Cardiac muscle cell (in vitro differentiated cells and primary cell): ENCODE measurements at places on chromosomes 16 and 17. TPM values are rescaled to one million over a fixed set of nuclear protein-coding genes. Genes with fewer than 3 reads are reported as not detected.

ALOX15B gene
- total RNA-seq, result 0.18 and 0.33 TPM in 2 replicates

HES7 gene
- 0.32 and 6.2 TPM in 2 replicates for total RNA-seq

DNA sequence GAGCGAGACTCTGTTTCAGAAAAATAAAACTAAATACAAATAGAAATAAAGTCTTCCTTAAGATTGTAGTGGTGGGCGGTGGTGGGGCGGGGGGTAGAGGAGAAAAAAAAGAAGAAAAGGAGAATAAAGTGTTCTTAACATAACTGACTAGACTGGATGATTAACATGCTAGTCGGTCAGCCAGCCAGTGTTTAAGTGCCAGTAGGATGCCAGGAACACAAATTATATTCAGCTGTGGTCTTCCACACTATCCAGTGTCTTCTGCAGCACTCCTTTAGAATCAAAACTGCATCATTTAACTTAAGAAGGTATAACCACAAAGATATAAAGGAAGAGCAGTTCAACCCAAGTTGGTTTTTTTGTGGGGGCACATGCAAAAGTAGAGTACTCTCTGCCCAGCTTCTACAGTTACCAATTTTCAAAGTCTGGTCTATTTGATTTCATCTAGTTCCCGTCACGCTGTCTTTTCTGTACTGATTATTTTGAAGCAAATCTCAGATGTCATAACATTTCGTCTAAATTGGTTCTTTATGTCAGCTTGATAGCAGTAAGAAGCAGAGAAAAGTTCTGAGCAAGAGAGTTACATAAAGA is 15.8 kb downstream of the HEATR3 start:
- no peak for DNase-seq

GRCh38 chr17:68535922-68536321 is 23.7 kb downstream of the PRKAR1A start:
- no peak for DNase-seq

DNA sequence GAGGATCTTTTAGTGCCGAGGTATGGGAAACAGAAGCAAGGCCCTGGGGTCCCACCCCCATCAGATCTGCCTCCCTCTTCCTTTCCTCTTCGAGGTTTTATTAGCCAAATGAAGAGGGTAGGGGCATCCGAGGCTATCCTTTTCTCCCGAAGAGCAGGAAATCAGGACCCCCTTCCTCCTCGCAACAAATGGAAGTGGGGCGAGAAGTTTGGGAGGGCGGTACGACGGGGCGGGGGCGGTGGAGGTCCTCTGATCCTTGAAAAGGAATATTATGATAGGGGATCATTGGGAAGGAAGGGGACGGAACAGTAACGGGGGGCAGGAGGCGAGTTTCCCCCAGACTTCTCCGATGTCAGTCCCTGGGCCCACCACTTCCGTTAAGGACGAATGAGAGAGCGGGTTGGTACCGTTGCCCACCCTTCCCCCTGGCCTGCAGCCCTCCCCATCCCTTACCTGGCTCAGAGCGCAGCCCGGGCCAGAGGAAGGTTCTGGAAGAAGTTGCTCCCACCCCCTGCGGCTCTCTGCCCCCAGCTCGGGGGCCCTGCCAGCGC is 309 bp downstream of the FOXJ1 start:
- DNase-seq, result no peak

DNA sequence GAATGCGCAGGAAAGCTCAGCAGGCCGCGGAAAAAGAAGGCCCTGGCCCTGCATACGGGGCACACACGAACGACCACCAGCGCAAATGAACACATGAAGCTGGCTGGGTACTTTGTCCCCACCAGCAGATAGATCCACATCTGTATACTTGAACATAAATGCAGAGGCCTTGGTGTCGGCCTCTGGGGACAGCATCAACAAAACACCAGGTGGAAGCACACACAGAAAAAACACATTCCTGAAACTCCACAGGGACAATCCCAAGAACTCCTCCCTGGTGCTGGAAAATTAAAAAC is 606 bp upstream of the ZBTB4 start:
- DNase-seq, result no peak

- DNase-seq, result no peak
These were observed 33.6 kb upstream of the MED9 start for GRCh38 chr17:17443173-17443572.

DNA sequence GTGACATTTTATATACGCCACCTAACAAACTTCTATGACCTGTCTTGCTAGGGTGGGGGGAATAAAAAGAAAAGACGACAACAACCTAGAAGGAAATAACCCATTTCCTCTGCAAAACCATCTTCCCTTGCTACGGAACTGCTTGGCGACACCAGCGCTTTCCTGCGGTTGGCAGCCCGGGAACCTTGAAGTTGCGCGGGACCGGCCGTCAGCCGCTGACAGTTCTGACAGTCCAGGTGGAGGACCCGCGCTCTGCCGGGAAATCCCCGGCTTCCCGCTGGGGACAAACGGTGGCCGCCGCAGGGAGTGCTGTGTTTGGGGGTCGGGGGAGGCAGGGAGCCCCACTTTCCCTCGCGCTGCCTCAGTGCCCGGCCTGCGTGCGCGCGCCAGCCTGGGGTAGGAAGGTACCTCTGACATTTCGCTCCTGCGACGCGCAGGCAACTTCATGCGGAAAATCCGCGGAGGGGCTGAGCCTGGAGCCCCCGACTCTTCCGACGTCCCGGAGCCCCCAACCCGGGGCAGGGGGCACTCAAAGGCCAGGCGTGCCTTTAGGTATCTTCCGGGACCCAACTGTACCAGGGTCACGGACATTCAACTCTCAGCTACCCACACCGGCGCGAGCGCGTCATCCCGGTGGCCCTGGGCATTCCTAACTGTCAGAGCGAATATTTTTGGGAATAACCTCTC is 516 bp downstream of the SLC16A6 start:
- DNase-seq, result peak; percentile 38

DNA sequence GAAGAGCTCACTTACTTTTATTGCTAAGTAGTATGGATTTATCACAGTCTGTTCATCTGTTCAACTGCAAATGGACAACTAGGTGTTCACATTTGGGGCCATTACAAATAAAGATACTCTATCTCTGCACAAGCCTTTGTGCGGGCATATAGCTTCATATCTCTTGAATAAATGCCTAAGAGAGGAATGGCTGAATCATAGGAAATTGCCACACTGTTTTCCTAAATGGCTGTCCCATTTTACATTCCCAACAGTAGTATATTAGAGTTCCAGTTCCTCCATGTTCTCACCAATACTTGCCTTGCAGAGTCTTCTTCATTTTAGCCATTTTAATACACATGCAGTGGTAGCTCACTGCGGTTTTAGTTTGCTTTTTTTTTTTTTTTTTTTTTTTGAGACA is 20.5 kb downstream of the NSMCE1 start:
- DNase-seq, result no peak

GRCh38 chr17:10899281-10899680 is 61.4 kb upstream of the PIRT start:
- no peak for DNase-seq

GRCh38 chr17:65371702-65372101 is 189.7 kb downstream of the AXIN2 start:
- DNase-seq, result no peak

DNA sequence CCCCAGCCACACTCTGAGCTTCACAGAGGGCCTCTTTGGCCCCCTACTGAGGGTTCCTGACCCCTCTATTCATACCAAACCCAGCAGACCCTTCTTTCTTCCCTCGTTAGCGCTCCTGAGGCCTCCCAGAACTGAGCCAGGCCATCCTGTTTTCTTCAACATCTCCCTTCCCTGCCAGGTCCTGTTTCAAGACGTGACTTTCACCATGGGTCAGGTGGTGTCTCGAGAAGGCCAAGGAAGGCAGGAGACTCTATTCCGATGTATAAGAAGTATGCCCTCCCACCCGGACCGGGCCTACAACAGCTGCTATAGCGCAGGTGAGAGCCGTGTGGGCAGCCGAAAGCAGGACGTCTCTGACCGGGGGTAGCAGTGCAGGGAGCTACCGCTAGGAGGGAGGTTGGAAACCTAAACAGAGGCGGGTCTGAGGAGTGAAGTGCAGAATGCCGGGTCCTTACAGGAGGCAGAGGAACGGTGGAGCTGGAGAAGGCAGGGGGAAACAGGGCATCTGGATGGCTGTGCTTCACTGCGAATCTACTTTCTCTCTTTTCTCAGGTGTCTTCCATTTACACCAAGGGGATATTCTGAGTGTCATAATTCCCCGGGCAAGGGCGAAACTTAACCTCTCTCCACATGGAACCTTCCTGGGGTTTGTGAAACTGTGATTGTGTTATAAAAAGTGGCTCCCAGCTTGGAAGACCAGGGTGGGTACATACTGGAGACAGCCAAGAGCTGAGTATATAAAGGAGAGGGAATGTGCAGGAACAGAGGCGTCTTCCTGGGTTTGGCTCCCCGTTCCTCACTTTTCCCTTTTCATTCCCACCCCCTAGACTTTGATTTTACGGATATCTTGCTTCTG is 1.3 kb upstream of the SENP3 start:
- peak; percentile 85 for DNase-seq

GRCh38 chr16:55041540-55042234 is 111.0 kb downstream of the IRX5 start:
- DNase-seq, result no peak
